ENCODE measurements at places on chromosomes 12 and 14.

GRCh38 chr14:76964695-76965094 lies 63.8 kb downstream of the IRF2BPL start:
- DNase-seq, result no peak

DNA sequence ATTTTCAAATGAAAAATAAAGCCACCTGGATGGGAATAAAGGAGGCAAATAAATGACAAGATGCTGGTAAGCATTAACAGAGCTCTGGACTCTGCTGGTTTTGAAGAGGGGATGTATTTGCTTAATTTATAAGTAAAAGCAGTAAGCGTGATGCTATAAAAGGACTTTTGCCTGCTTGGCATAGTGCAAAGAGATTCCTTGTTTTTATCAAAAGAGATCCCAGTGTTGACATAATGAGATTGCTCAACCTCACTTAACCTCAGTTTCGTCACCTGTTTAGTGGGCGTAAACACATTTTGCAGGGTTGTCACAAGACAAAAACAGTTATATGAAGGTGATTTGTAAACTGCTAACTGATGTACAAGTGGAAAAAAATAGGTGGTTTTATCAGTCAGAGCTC lies 13.8 kb downstream of the ASCL1 start:
- no peak for DNase-seq

DNA sequence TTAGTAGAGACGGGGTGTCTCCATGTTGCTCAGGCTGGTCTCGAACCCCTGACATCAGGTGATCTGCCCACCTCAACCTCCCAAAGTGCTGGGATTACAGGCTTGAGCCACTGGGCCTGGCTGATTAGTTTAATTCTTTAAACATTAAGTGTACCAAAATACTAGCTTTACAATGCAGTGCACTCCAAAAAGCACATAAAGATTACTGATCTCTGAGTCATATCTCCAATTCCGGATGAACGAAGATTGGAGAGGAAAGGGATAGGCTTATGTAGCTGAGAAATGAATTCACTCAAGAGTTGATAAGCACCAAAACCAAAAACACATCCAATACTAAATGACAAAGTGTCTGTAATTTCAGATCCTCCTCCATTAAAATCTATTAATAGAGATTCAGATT lies 15.1 kb downstream of the NAV3 start:
- DNase-seq, result no peak

- DNase-seq, result no peak
These were observed 16.6 kb downstream of the FBXW8 start for GRCh38 chr12:116927244-116927940.

DNA sequence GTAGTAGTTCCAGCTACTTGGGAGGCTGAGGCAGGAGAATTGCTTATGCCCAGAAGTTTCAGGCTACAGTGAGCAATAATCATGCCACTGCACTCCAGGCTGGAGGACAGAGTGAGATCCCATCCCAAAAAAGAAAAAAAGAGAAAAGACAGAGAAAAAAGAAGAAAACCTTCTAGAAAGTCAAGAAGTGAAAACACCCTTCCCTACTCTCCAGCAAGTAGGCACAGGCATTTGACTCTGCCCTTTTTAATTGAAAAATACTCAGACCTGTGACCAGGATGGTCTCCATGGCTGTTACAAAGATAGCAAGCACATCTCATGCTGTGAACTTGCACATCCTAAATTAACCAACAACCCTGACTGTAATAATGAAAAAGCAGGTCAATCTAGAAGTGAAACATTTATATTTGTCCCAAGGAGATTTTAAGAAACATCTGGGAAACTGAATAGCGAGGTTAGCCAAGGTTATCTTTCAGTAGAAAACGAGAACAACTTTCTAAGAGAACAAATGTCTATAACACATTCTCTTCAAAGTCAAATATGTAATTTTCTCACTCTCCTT lies 2.0 kb downstream of the TMTC1 start:
- DNase-seq, result no peak

GRCh38 chr12:99746538-99746937 lies 99.0 kb downstream of the GARIN6 start:
- no peak for DNase-seq

GRCh38 chr12:129184127-129184928 lies 331.1 kb downstream of the GLT1D1 start:
- no peak for DNase-seq

- DNase-seq, result no peak
These were observed 8.4 kb downstream of the CEP170B start for GRCh38 chr14:104873380-104874055.

- DNase-seq, result no peak
These were observed 139.8 kb downstream of the EPS8 start for GRCh38 chr12:15649347-15649746.

DNA sequence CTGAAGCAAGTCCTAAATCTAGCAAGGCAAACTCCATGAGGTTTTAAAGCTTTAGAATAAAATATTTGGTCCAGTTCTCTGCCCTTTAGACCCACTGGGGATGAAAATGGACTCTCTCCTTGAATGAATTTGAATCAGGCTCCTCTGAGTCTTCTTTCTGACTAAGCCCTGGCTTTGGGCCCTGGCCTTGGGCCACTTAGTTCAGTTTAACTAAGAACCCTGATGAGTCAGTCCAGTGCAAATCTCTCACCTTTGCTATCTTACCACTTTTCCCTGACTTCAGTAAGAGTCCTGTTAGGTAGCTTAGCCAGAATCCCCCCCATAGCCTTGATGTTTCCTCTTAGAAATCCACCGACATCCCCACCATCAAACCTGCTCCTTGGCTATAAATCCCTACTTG lies 427.5 kb downstream of the SNAPC1 start:
- DNase-seq, result no peak

GRCh38 chr14:28294834-28295440 lies 471.6 kb upstream of the FOXG1 start:
- no peak for DNase-seq

- no peak for DNase-seq
These were observed 5.9 kb downstream of the DDX55 start for GRCh38 chr12:123607756-123608155.

GRCh38 chr14:65228956-65229747 lies 126.8 kb upstream of the MAX start:
- no peak for DNase-seq

- DNase-seq, result no peak
These were observed 7.5 kb downstream of the TBK1 start for GRCh38 chr12:64459394-64459891.

- DNase-seq, result no peak
These were observed 53.8 kb downstream of the TRPV4 start for GRCh38 chr12:109779382-109779781.

Data from activated CD4-positive, alpha-beta T cell treated with anti-CD3 and anti-CD28 coated beads for 24 hours (primary cell).